ENCODE measurements at places on chromosomes 12 and 14.

- no peak for DNase-seq
Measured at GRCh38 chr14:106845286-106846087, 1319.1 kb downstream of the TMEM121 start.

- DNase-seq, result no peak
Measured at GRCh38 chr14:88232771-88233170, 90.3 kb downstream of the KCNK10 start.

GRCh38 chr14:104863923-104864266 is 1.2 kb upstream of the CEP170B start:
- no peak for DNase-seq

DNA sequence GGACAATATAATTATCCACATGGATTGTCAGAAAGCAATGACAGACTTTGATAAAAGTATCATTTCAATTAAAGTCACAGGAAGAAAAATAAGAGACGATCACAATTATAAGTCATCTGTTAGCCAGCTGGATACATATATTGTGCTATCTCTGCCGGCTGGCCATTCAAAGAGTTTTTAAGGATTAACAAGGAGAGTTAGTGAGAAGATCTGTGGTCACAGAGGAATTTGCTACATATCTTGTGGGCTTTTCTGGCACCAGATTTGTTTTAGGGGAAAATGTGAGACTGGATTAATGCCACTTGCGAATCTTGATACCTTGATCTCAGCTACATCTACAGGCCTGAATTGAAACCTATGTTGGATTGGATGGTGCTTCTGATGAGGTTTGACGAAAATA is 90.9 kb upstream of the MANSC4 start:
- DNase-seq, result no peak

GRCh38 chr12:107045186-107045585 is 48.2 kb downstream of the CRY1 start:
- DNase-seq, result no peak

DNA sequence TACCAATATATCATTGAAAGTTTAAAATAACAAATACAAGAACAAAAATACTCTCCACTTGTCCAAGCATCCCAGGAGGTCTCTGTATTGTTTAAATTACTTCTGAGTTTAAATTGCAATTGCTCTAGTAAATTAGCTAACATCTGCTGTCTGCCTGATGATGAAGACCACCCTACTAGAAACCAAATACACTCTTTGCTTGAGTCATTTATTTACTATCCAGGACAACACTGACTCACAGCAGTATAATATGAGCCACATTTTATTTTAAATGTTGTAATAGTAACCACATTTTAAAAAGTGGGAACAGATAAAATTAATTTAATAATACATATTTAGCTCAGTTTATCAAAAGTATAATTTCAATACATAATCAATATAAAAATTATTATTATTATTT is 62.9 kb upstream of the EEA1 start:
- no peak for DNase-seq

DNA sequence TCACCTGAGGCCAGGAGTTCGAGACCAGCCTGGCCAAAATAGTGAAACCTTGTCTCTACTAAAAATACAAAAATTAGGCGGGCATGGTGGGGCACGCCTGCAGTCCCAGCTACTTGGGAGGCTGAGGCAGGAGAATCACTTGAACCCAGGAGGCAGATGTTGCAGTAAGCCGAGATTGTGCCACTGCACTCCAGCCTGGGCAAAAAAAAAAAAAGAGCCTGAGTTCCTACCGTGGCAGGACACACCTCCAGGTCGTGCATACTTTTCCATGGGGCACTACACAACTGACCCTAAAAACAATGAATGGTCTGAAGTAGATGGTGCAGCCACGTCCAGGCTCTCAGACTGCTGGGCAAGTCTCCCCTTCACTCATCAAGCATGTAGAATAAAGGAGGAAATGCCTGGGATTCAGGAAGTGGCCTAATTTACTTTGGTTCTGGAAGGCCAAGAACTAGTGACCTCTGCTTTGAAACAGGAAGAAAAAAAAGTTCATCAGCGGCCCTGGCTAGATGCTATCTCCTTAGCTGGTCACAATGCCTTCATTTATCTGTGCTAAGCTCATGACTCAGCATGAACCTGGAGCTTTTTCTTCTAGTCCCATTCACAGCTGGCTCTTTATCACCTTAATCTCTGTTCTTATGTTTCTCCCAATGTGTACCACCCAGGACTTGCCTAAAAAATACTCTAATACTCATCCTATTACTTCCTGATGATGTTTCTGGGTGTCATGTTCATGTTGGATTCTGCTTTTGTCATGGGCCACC is 55.8 kb upstream of the OR6J1 start:
- DNase-seq, result no peak

All from stimulated activated CD4-positive, alpha-beta T cell treated with anti-CD3 and anti-CD28 coated beads, Interleukin-1b, Interleukin-23, amount 100 ng/mL, for 4 hours (primary cell).